ENCODE measurements at places on chromosomes 5 and 9.

GRCh38 chr5:98200726-98201541 lies 572.5 kb upstream of the RGMB start:
- no peaks in the 10 kb centered on the region for H3K4me1 ChIP-seq
- no peak overlapping the region for H3K27ac ChIP-seq
- no peaks in the 10 kb centered on the region for H3K27me3 ChIP-seq
- DNase-seq = no peak

DNA sequence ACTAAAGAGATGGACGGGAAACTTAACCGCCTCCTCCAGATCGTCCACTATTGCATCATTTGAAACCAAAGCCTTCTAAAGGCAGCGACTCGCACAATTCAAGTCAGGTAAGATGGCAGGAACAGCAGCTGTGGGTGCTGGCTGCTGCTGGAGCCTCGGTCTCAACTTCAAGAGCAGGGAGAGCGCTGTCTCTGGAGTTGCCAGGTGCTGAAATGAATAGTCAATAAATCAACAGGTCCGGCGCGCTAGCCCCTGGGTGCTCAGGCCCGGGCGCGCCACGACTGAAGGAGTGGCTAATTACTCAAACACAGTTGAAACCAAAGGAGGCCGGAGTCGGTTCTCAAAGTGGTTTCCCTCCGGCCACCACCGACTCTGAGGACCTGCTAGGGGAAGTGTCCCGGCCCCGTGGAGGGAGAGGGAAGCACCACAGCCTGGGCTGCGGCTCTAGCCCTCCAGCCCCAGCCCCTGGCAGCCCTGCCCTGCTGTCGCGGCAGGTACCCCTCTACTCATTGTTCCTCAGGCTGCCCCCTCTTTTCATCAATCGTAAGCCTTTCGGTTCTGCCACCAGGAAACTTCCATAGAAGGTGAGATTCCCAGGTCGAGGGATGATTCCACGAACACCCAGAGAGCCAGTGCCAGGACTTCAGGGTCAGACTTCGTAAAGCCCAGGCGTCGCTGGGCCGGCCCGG lies 804 bp downstream of the TTC39B start:
- peaks cover 1% of the 10 kb centered on the region for H3K27me3 ChIP-seq
- H3K36me3 ChIP-seq = no peaks in the 10 kb centered on the region
- H3K27ac ChIP-seq = peak overlapping the region; percentile 81
- H3K4me1 ChIP-seq = peaks cover 20% of the 10 kb centered on the region
- H3K4me3 ChIP-seq = peak overlapping the region; percentile 98
- no peak for DNase-seq

DNA sequence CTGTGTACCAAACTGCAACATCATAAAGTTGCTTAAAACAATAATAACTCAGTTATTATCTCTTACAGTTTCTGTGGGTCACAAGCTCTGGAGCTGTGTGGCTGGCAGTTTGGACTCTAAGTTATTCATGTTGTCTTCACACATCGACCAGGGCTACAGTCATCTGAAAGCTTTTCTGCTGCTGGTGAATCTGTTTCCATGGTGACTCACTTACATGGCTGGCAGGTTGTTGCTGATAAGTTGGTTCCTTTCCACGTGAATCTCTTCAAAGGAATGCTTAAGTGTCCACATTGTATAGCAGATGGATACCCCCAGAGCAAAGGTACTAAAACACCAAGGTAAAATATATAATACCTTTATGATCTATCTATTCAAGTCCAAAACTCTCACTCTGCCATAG lies 44.8 kb upstream of the CYLC2 start:
- no peak overlapping the region for H3K27ac ChIP-seq
- DNase-seq = no peak
- no peaks in the 10 kb centered on the region for H3K4me1 ChIP-seq
- no peaks in the 10 kb centered on the region for H3K27me3 ChIP-seq

GRCh38 chr5:87410931-87411330 lies 1.8 kb downstream of the CCNH start:
- peak overlapping the region; percentile 68 for H3K4me3 ChIP-seq
- H3K27me3 ChIP-seq = no peaks in the 10 kb centered on the region
- peaks cover 29% of the 10 kb centered on the region for H3K36me3 ChIP-seq
- DNase-seq = no peak
- peaks cover 34% of the 10 kb centered on the region for H3K4me1 ChIP-seq
- peak overlapping the region; percentile 94 for H3K27ac ChIP-seq

GRCh38 chr5:143448518-143448917 lies 45.0 kb upstream of the NR3C1 start:
- no peaks in the 10 kb centered on the region for H3K27me3 ChIP-seq
- no peaks in the 10 kb centered on the region for H3K36me3 ChIP-seq
- peaks cover 3% of the 10 kb centered on the region for H3K4me1 ChIP-seq
- no peak for DNase-seq
- no peak overlapping the region for H3K4me3 ChIP-seq
- H3K27ac ChIP-seq = no peak overlapping the region

- H3K27ac ChIP-seq = no peak overlapping the region
- H3K4me1 ChIP-seq = no peaks in the 10 kb centered on the region
- H3K4me3 ChIP-seq = no peak overlapping the region
- DNase-seq = no peak
- no peaks in the 10 kb centered on the region for H3K27me3 ChIP-seq
Measured at GRCh38 chr5:166281433-166281832, 2010.0 kb upstream of the WWC1 start.

- H3K36me3 ChIP-seq = no peaks in the 10 kb centered on the region
- H3K27ac ChIP-seq = no peak overlapping the region
- no peak overlapping the region for H3K4me3 ChIP-seq
- no peaks in the 10 kb centered on the region for H3K4me1 ChIP-seq
- no peaks in the 10 kb centered on the region for H3K27me3 ChIP-seq
Measured at GRCh38 chr5:107468276-107468675, 202.5 kb downstream of the EFNA5 start.

- H3K4me3 ChIP-seq = no peak overlapping the region
- DNase-seq = no peak
- peaks cover 8% of the 10 kb centered on the region for H3K27me3 ChIP-seq
- H3K4me1 ChIP-seq = no peaks in the 10 kb centered on the region
Measured at GRCh38 chr9:69279084-69279731, 45.8 kb upstream of the ENTREP1 start.

- H3K4me3 ChIP-seq = peak overlapping the region; percentile 96
- H3K27ac ChIP-seq = peak overlapping the region; percentile 58
- H3K27me3 ChIP-seq = peaks cover 11% of the 10 kb centered on the region
- no peaks in the 10 kb centered on the region for H3K36me3 ChIP-seq
- peaks cover 5% of the 10 kb centered on the region for H3K4me1 ChIP-seq
Measured at GRCh38 chr9:94668418-94668927, 29.2 kb upstream of the FBP1 start.

- no peaks in the 10 kb centered on the region for H3K27me3 ChIP-seq
- peaks cover 53% of the 10 kb centered on the region for H3K4me1 ChIP-seq
- H3K4me3 ChIP-seq = peak overlapping the region; percentile 30
- peak; percentile 46 for DNase-seq
Measured at GRCh38 chr5:134122530-134122929, 8.0 kb downstream of the TCF7 start.
